ENCODE measurements at places on chromosomes 13 and 19. TPM values are rescaled to one million over a fixed set of nuclear protein-coding genes. Genes with fewer than 3 reads are reported as not detected.

GRCh38 chr13:100128373-100128772 is 39.5 kb downstream of the PCCA start:
- no peak overlapping the region for H3K4me3 ChIP-seq
- H3K27ac ChIP-seq: no peak overlapping the region
- no peaks in the 10 kb centered on the region for H3K36me3 ChIP-seq
- DNase-seq: no peak
- no peaks in the 10 kb centered on the region for H3K27me3 ChIP-seq

Gene CARS2
- 67.7 TPM for total RNA-seq

Gene OR7A5
- total RNA-seq: 1.8 TPM

Gene LHB
- total RNA-seq: not detected

Gene DUS3L
- total RNA-seq: 75.9 TPM

Gene FBXO17
- total RNA-seq: 59.6 TPM

Gene CD320
- total RNA-seq: 90.6 TPM
